ENCODE measurements at places on chromosomes 2 and 18. TPM values are rescaled to one million over a fixed set of nuclear protein-coding genes. Genes with fewer than 3 reads are reported as not detected.

Gene ANKRD53
- total RNA-seq, result 1.5 TPM

GRCh38 chr2:207107551-207107950 is 58.2 kb downstream of the KLF7 start:
- DNase-seq, result no peak

Gene VAPA
- 199 TPM for total RNA-seq

- no peak for DNase-seq
These were observed 189.6 kb upstream of the SIX3 start for GRCh38 chr2:44751754-44752479.

Gene FRZB
- not detected for total RNA-seq

DNA sequence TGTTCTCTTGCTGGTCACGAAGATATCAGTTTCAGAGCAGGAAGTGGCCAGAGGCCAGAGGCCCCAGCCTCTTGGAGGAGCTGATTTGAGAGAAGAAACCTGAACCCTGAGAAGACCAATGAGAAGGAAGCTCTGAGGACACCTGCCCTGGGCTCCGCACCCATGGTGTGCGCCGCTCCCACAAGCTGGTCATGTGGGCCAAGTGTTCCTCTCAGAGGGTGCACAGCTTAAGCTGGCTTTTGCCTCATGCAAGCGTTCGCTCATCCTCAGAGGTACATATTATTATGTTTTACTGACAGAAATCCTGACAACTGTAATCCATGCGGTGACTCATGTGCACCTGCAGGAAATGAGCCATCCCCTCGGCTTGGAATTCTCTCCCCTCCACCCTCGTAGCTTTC is 316.1 kb upstream of the MYT1L start:
- no peak for DNase-seq

DNA sequence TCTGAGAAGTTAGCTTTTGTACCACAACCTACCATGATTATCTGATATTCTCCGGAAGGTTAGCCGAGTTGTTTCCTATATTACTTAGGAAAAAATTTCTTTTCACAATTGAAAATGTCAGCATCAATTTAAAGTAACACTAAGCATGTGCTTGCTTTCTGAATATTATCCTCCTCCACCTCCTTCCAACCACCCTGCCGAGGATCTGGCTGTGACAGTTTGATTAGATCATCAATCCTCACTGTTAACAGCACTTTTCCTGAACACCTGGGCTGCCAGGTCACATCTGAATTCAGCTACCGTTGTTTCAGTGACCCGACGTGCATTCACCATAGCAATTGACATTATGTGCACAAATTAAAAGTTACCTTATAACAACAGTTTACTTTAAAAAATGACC is 207.0 kb downstream of the ZNF407 start:
- no peak for DNase-seq

DNA sequence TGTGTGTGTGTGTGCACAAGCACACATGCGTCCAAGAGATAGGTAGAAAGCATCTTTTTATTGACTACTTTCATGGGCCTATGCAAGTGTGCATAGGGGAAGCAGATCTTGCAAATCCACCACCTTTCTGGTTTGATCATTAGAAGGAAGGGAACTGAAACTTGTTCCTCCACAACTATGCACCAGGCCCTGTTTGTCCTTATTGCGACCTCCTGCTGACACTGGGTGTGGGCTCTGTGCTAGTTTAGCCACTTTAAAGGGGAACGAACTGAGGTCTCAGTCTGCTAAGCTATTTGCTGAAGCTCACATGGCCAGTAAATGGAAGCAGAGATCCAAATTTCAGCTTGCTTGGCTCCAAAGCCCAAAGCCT is 32.1 kb upstream of the INSIG2 start:
- DNase-seq, result no peak

All from naive thymus-derived CD4-positive, alpha-beta T cell (primary cell).